Glomerular endothelial cell (primary cell): ENCODE measurements at places on chromosomes 3 and 15.

DNA sequence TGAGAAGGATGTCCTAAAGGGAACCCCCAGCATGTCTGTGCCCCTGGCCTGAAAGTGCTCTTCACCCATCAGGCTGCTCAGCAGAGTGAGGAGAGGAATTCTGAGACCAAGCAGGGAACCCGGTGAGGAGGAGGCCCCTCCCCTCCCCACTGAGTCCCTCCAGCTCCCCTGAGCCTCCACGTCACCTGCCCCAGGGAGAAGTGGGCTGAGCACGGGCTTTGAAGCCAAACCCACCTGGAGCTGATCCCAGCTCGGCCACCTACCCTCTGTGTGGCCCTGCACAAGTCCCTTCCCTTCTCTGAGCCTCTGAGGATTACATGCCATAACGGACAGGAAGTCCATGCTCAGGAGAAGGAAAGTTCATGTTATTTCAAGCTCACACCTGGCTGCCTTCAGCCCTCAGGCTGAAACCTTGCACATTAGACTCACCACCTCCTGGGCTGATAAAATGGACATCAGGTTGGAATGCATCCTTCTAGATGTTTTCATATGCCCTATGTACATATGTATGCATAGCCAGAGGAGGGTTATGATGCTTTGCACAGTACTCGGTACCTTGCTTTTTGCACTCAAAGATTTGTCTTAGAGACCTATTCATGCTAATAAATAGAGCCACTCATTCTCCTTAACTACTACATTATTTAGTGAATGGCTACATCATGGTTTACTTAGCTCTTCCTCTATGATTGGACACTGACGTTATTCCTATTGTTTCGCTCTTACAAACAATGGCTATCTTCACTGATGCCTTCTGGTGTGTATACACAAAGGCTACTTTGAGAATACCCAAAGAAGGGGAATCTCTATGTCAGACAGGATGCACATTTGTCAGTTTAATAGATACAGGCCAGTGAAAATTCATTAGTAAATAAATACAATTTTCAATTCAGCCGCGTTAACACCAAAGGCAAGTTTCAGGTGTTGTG, 31.6 kb upstream of the GATA2 start:
- no peak for DNase-seq

GRCh38 chr3:79810581-79810980, 42.8 kb upstream of the ROBO1 start:
- DNase-seq: no peak

DNA sequence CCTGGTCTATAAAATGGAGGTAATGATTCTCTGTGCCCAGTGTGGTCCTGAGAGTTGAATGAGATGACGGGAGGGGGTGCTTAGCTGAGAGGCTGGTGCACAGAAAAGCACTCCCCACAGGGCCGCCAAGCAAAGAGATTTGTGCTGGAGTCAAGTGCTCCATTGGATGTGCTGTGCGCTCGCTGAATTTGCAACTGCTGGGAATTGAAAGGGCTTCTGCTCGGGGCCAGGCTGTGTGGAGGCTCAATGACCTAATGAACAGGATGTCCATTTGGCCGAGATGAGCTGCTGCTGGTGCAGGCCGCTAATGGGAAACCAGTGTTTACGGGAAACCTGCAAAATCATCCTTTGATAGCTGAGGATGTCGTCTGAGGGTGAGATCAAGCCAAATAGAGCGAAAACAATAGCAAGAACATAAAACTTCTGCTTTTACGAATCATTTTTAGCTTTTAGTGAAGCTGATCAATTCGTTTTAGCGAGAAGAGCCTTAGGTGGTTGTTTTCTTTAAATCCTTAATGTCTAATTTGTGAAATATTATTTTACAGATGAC, 211.7 kb downstream of the GABRG3 start:
- no peak for DNase-seq

DNA sequence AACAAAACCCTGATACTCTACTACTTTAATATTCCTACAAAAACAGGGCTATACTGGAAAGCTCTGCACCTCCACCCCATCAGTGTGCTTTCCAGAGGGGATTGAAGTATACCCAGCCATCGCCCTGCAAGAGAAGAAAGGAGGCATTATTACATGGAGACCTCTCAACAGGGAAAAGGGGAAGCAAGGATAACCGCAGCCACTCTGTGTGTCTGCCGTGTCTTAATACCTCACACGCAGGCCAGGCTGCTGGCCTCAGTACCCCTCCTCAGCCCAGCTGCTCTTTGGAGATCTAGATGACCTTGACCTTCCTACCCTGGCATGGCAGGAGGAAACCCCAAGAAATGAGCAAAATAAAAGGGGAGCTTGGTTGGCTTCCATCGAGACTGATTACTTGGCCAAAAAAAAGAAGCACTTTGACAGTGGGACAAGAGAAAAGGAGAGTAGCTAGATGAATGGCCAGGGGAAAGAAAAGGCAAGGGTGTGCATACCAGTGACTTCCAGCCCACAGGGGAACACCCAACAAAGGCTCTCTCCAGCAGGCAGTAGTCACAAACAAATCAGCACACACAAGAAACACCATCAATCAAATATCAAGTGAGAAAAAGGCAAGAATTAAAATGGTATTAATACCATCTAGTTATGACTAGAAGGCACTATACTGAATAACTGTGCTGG, 129.4 kb downstream of the STT3B start:
- no peak for DNase-seq

DNA sequence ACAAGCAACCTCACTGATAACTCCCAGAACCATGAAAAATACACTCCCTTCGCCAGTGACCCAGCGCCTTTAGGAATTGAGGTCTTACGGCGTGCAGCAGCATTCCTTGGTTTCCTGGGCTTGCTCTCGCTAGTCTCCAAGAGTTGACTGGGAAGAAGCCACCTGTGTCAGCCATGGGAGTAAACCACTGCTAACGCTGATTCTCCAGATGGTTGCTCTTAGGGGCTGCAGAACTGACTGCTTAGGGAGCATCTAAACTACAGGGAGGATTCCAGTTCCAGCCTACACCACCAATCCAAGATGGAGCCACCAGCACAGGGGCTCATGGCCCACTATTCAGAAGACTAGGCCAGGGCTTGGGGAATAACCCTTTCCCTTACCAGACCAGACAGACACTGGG, 2.4 kb downstream of the RBPMS2 start:
- no peak for DNase-seq

- no peak for DNase-seq
Measured at GRCh38 chr15:88606070-88606794, 14.9 kb upstream of the AEN start.

DNA sequence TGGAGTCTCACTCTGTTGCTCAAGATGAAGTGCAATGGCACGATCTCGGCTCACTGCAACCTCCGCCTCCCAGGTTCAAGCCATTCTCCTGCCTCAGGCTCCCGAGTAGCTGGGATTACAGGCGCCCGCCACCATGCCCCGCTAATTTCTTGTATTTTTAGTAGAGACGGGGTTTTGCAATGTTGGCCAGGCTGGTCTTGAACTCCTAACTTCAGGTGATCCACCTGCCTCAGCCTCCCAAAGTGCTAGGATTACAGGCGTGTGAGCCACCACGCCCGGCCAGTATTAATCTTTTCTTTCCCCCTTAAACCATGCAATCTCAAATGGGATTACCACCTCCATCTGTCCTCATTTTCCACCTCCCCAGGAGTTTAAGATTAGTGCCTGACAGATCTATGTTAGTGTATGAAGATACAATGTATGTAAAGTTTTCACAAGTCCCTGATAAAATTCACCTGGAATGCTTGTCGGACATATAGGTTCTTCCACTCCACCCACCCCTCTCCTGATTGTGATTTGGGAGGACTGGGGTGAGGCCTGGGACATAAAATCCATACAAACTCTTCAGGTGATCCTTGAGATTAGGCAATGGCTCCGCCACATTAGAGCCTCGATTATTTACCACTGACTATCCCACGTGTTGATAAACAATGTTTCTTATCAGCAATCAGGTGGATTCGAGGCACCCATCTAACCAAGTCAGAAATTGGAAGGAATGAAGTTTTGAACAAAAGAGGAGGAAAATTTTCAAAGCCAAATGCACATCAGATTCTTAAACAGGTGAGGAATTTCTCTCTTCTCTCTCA, 1.2 kb downstream of the PARL start:
- no peak for DNase-seq

GRCh38 chr15:25342629-25343028, 96.2 kb downstream of the UBE3A start:
- DNase-seq: no peak

GRCh38 chr15:45091161-45091560, 22.8 kb downstream of the DUOX2 start:
- no peak for DNase-seq

- DNase-seq: no peak
Measured at GRCh38 chr3:33130144-33130543, 16.3 kb downstream of the CRTAP start.

DNA sequence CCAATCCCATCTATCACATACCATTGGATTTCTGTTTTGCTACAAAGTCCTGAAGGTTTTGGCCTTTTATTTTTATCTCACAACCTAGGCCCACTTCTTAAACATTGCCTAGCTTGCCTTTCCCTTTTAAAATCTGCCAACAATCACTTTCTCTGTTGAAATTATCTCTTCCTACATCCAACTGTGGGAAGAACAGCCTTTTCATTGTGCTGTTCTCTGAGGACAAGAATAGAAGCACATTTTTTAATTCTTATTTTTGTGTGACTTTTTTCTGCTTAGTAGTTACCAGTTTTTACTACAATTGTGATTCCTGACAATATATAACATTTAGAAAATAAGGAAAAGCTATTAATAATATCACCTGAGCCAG, 159.2 kb downstream of the CNTN6 start:
- DNase-seq: no peak

- no peak for DNase-seq
Measured at GRCh38 chr15:98729446-98730042, 81.2 kb downstream of the IGF1R start.

- no peak for DNase-seq
Measured at GRCh38 chr3:32852146-32852545, 34.3 kb downstream of the TRIM71 start.

GRCh38 chr3:85476891-85477495, 518.2 kb downstream of the CADM2 start:
- no peak for DNase-seq

- no peak for DNase-seq
Measured at GRCh38 chr3:49718858-49719213, 648 bp downstream of the AMIGO3 start.

DNA sequence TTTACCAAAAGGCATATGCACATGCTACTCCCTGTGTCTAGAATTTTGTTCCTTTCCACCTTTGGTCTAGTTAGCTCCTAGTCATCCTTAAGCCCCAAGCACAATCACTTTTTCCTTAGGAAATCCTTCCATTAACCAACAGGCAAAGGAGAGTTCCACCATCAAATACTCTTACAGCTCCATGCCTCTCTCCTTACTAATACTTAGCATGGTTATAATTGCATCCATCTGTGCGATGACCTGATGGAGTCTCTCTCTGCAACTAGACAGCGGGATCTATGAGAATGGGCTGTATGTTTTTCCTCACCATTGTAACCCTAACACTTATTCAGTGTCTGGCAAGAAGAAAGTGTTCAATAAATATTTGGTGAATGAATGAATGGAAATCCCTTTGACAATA, 69.3 kb upstream of the SMAD3 start:
- no peak for DNase-seq

DNA sequence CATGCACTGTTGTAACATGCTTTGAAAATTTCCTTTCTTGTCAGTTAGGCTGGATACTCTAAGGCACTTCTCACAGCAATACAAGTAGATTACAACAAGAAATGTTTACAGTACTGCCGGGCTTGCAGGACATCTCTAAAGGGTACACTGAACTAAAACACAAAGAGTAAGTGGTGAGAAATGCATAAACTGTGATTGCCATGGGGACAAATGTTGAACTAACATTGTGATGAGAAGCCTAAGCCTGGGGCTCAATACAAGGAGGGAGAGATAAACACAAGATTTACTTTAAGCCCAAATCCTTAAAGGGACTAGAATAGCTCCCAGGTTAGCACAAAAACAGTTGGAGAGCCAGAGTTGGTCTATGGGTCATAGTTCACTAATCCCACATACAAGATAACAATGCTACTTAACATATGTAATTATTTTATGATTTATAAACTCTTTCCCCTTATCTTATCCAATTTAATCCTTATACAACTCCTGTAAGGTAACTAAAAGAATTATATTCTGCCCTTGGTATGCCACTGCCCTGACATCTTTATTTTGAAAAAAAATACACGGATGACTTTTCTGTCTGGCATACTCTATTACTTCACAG, 126.9 kb downstream of the THRB start:
- no peak for DNase-seq

DNA sequence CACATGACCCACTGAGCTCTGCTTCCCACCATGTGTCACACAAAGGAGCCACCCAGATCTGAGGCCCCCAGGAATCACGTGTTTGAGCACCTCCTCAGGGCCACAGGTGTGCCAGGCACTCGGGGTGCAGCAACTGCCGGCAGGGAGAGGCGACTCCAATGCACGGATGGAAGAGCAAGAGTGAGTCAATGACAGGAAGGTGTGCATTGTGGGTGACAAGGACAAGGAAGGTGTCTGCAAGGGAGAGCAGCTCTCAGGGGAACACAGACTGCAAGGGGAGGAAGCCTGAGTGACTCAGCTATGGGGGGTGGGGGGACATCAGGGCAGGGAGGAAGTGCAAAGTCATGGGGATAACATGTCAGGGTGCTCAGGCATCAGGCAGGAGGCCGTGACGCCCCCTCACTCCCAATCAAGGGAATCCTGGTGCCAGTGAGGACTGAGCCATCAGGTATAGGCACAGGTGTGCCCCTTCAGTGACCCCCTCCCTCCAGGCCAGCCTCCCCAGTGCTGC, 67.4 kb downstream of the NUP210 start:
- no peak for DNase-seq

- no peak for DNase-seq
Measured at GRCh38 chr15:52139599-52140462, 27.3 kb upstream of the BCL2L10 start.

DNA sequence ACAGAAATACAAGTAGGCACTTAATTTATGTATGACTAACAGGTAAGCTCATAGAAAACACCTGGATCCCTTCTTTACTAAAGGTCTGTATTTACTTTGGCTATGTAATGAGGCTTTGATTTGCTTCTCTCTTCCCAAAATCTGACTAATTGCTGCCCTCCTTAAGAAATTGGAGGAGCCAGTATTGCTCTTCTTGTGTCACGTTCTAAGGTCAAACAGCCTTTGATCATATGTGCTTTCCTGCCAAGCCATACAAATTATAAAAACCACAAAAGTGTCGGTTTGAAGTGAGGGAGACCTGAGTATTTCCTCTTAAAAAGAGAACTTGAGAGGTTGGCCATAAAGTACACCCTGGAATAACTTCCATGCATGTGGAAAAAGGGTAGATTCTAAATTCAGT, 112.1 kb upstream of the MB21D2 start:
- no peak for DNase-seq

GRCh38 chr3:11062704-11063103, 70.2 kb downstream of the SLC6A1 start:
- DNase-seq: no peak

GRCh38 chr3:21055015-21055414, 696.0 kb downstream of the ZNF385D start:
- no peak for DNase-seq

- DNase-seq: no peak
Measured at GRCh38 chr3:90034038-90034437, 926.6 kb downstream of the EPHA3 start.
